ENCODE measurements at places on chromosomes 1 and 21. TPM values are rescaled to one million over a fixed set of nuclear protein-coding genes. Genes with fewer than 3 reads are reported as not detected.

DNA sequence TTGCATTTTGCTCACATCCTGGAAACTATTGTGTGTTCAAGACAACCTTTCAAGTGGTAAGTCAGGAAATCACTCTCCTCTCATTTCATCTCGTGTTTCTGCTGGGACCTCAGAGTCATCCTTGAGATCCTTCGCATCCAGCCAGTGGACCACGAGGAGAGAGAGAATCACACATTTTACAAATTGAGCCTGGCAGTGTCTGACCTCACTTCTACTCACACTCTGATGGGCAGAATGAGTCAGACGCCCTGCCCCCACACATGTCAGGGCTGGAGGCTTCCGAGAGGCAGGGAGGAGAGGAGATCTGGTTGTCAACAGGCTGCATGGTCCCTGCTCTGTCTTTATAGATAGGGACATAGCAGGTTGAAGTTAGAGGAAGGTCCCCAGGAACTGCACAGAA, 509.7 kb downstream of the AJAP1 start:
- DNase-seq = no peak
- no peak overlapping the region for H3K4me3 ChIP-seq
- H3K4me1 ChIP-seq = no peaks in the 10 kb centered on the region
- no peaks in the 10 kb centered on the region for H3K27me3 ChIP-seq

DNA sequence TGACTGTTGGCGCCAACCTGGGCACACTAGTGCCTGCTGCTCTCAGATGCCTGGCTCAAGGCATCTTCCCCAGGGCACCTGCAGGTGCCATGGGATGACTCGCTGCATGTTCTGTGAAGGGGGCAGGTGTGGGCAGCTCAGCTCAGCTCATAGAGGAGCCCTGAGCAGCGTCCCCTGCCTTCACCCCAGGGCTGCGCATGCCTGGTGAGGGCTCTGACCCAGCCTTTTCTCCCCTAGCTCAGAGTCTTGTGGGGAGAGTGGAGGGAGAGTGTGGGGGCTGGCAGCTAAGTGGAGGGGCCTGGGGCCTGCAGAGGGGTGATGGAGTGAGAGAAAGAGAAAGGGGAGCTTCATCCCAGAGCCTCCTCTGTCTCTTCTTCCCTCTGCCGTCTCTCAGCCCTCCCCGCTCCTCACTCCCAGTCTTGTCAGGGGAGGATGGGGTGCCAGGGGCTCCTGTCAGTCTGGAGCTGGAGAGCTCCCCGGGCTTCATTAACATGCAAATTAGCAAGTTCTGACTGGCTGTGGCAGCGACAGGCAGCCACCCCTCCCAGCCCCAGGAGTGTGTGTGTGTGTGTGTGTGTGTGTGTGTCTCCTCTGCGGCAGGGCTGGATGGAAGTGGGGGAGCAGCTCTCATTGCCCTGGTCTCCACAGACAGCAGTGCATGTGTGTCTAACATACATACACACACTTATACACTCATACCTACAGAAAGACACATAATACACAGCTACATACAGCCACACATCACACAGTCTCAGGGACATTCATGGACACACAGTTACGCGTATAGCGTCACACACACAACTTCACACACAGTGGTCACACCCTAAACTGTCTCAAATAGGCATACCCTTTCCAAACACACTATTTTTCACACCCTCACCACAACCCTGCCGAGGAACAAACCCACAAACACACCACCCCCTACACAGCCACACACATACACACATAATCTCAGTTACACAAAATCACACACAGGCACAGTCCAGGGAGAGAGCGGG, 34.0 kb downstream of the FOXO6 start:
- H3K27ac ChIP-seq = peak overlapping the region; percentile 12
- no peaks in the 10 kb centered on the region for H3K27me3 ChIP-seq
- H3K4me1 ChIP-seq = peaks cover 4% of the 10 kb centered on the region
- H3K4me3 ChIP-seq = no peak overlapping the region
- H3K36me3 ChIP-seq = no peaks in the 10 kb centered on the region

Gene AMIGO1
- 0.93 TPM for polyA plus RNA-seq

DNA sequence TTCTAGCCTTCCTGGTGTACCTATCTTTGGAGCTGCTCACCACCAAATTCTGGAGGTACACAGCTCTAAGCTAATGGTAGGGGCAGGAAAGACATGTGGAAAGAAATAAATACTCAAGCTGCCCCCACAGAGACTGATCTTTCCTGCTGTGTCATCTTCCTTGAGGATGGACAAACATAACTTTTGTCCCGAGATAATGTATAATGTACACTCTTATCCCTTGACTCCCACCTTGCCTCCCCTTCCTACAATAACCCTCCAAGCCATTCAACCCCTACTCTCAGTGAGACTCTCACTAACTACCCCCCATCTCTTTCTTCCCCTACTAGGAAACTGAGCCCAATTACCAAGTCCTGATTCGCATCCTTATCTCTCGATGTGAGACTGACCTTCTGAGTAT, 12.2 kb downstream of the ANXA9 start:
- no peaks in the 10 kb centered on the region for H3K4me1 ChIP-seq
- H3K4me3 ChIP-seq = no peak overlapping the region
- no peaks in the 10 kb centered on the region for H3K27me3 ChIP-seq
- no peak for DNase-seq
- peaks cover 7% of the 10 kb centered on the region for H3K36me3 ChIP-seq

Gene ITGB2
- polyA plus RNA-seq = 0.77 TPM

Gene FMO3
- 0.85 TPM for polyA plus RNA-seq

Gene ZNF593OS
- polyA plus RNA-seq = not detected

GRCh38 chr1:21930080-21930571, 7.0 kb downstream of the HSPG2 start:
- no peak for DNase-seq
- no peaks in the 10 kb centered on the region for H3K27me3 ChIP-seq
- H3K4me1 ChIP-seq = peaks cover 45% of the 10 kb centered on the region
- H3K4me3 ChIP-seq = no peak overlapping the region
- peak overlapping the region; percentile 92 for H3K27ac ChIP-seq
- no peaks in the 10 kb centered on the region for H3K36me3 ChIP-seq

GRCh38 chr1:119829625-119830024, 18.4 kb upstream of the REG4 start:
- no peaks in the 10 kb centered on the region for H3K4me1 ChIP-seq
- H3K36me3 ChIP-seq = no peaks in the 10 kb centered on the region
- DNase-seq = no peak
- H3K27ac ChIP-seq = no peak overlapping the region
- H3K27me3 ChIP-seq = no peaks in the 10 kb centered on the region
- no peak overlapping the region for H3K4me3 ChIP-seq

Gene CDA
- 0.11 TPM for polyA plus RNA-seq

Gene CD5L
- polyA plus RNA-seq = not detected

DNA sequence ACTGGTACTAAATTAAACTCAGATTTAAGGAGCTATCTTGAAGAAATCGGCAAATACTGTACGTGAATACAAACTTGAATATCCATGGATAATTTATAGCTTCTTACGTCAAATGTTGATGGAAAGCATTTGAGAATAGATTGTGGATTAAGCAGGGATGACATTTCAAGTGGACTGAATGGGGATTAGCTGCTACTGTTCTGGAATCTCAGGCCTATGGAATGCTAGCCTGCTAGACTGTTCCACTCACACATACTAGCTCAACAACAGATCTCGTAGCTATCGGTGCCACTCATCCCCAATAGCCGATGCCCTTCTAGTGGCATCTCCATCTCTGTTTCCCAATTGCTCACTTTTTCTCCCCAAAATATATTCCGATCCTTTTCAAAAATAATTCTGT, 62.0 kb upstream of the USP25 start:
- no peaks in the 10 kb centered on the region for H3K36me3 ChIP-seq
- DNase-seq = no peak
- H3K27me3 ChIP-seq = no peaks in the 10 kb centered on the region
- no peak overlapping the region for H3K27ac ChIP-seq
- H3K4me1 ChIP-seq = no peaks in the 10 kb centered on the region

GRCh38 chr1:226628612-226629155, 80.1 kb downstream of the STUM start:
- H3K4me1 ChIP-seq = no peaks in the 10 kb centered on the region
- no peaks in the 10 kb centered on the region for H3K36me3 ChIP-seq
- no peak overlapping the region for H3K4me3 ChIP-seq
- DNase-seq = no peak
- H3K27me3 ChIP-seq = no peaks in the 10 kb centered on the region

Gene MYOG
- not detected for polyA plus RNA-seq

Gene TINAGL1
- polyA plus RNA-seq = not detected

GRCh38 chr1:158124034-158124433, 56.7 kb upstream of the CD1D start:
- H3K27ac ChIP-seq = no peak overlapping the region
- H3K4me1 ChIP-seq = no peaks in the 10 kb centered on the region
- peaks cover 19% of the 10 kb centered on the region for H3K27me3 ChIP-seq
- no peaks in the 10 kb centered on the region for H3K36me3 ChIP-seq
- no peak for DNase-seq

Gene NCSTN
- 226 TPM for polyA plus RNA-seq

Gene GCSAML
- polyA plus RNA-seq = not detected

- no peak for DNase-seq
- no peak overlapping the region for H3K4me3 ChIP-seq
- H3K4me1 ChIP-seq = peaks cover 4% of the 10 kb centered on the region
- no peak overlapping the region for H3K27ac ChIP-seq
- no peaks in the 10 kb centered on the region for H3K27me3 ChIP-seq
Observed at GRCh38 chr1:186996816-186997215, 168.1 kb downstream of the PLA2G4A start.

GRCh38 chr21:18646116-18646515, 242.5 kb upstream of the TMPRSS15 start:
- DNase-seq = no peak
- no peak overlapping the region for H3K27ac ChIP-seq
- H3K4me1 ChIP-seq = no peaks in the 10 kb centered on the region

- H3K4me3 ChIP-seq = no peak overlapping the region
- no peaks in the 10 kb centered on the region for H3K36me3 ChIP-seq
- no peak for DNase-seq
- peaks cover 16% of the 10 kb centered on the region for H3K4me1 ChIP-seq
- no peaks in the 10 kb centered on the region for H3K27me3 ChIP-seq
Observed at GRCh38 chr1:219574484-219575087, 38.3 kb downstream of the ZC3H11B start.

GRCh38 chr1:39833121-39833520, 44.5 kb upstream of the BMP8B start:
- H3K27me3 ChIP-seq = no peaks in the 10 kb centered on the region
- H3K27ac ChIP-seq = no peak overlapping the region
- peaks cover 16% of the 10 kb centered on the region for H3K36me3 ChIP-seq
- peaks cover 5% of the 10 kb centered on the region for H3K4me1 ChIP-seq
- no peak for DNase-seq

Gene OR14K1
- not detected for polyA plus RNA-seq

DNA sequence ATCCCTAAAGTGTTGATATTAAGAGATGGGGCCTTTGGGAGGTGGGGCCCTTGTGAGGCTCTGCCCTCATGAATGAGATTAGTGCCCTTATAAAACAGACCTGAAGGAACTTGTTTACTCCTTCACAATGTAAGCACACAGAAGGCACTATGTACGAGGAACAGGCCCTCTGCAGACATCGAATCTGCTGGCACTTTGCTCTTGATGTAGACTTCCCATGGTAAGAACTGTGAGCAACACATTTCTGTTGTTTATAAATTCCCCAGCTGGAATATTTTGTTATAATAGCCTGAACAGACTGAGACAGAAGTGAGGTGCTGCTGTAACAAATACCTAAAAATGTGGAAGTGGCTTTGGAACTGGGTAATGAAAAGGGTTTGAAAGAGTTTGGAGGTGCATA, 193.2 kb downstream of the TGFB2 start:
- H3K27ac ChIP-seq = no peak overlapping the region
- no peak overlapping the region for H3K4me3 ChIP-seq
- no peaks in the 10 kb centered on the region for H3K27me3 ChIP-seq
- peaks cover 3% of the 10 kb centered on the region for H3K4me1 ChIP-seq

Gene MAPKAPK2
- 45.9 TPM for polyA plus RNA-seq

GRCh38 chr1:56065729-56066128, 513.6 kb downstream of the PLPP3 start:
- no peak overlapping the region for H3K4me3 ChIP-seq
- DNase-seq = no peak
- no peaks in the 10 kb centered on the region for H3K27me3 ChIP-seq
- no peaks in the 10 kb centered on the region for H3K36me3 ChIP-seq

DNA sequence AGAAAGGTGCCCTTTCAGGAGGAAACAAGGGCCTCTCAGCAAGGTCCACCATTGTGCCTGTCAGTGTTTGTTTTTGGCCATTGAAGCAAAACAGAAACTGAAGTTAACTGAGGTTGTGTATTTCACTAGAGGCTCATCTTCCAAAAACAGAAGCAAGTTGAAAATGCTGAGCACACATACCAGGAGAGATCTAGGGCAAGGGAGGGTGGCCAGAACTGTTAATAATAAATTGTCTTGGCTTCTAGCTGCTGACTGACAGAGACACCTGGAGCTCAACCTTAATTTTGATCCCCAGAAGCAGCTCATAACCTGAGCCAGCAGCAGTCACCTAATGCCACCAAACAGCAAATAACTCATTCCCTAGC, 5.2 kb downstream of the AGMAT start:
- H3K27me3 ChIP-seq = no peaks in the 10 kb centered on the region
- H3K4me3 ChIP-seq = no peak overlapping the region
- H3K27ac ChIP-seq = no peak overlapping the region
- H3K36me3 ChIP-seq = no peaks in the 10 kb centered on the region
